ENCODE measurements at places on chromosomes 11 and 22. TPM values are rescaled to one million over a fixed set of nuclear protein-coding genes. Genes with fewer than 3 reads are reported as not detected.

Gene TUBA8
- 1.6 TPM for total RNA-seq

Gene SHANK3
- 3.6 TPM for total RNA-seq

Gene OR52I2
- total RNA-seq, result not detected

Gene TMEM86A
- 1.4 TPM for total RNA-seq

Gene CRYBB3
- total RNA-seq, result 0.48 TPM

Gene MYBPC3
- not detected for total RNA-seq

Gene TSSK2
- not detected for total RNA-seq

Gene PARVA
- total RNA-seq, result 61.8 TPM

Gene TTC17
- total RNA-seq, result 48.6 TPM

Gene PAAF1
- total RNA-seq, result 13.2 TPM

Gene RTN3
- total RNA-seq, result 128 TPM

Gene MEI1
- total RNA-seq, result 1.8 TPM

Gene SOX6
- total RNA-seq, result 3.0 TPM

Gene USP2
- 11.6 TPM for total RNA-seq

Gene PACSIN3
- total RNA-seq, result 3.2 TPM

Gene A4GALT
- 8.7 TPM for total RNA-seq

Gene GRM5
- not detected for total RNA-seq

Gene CATSPERZ
- total RNA-seq, result 0.56 TPM

Gene CECR2
- total RNA-seq, result 0.30 TPM

Gene KRTAP5-2
- total RNA-seq, result not detected

Gene CRY2
- 30.2 TPM for total RNA-seq

Gene BDNF
- 0.40 TPM for total RNA-seq

Gene LDLRAD3
- total RNA-seq, result 1.9 TPM

Gene UBQLN3
- total RNA-seq, result not detected

Gene MMP8
- total RNA-seq, result not detected

Gene SF3B2
- total RNA-seq, result 196 TPM

Gene MTFP1
- 55.1 TPM for total RNA-seq

Gene KRTAP5-7
- total RNA-seq, result 0.24 TPM

Gene MS4A7
- total RNA-seq, result 3.3 TPM

Gene DNAJB13
- not detected for total RNA-seq
